Activated CD8-positive, alpha-beta T cell treated with anti-CD3 and anti-CD28 coated beads for 36 hours (primary cell): ENCODE measurements at places on chromosomes 1 and 21. TPM values are rescaled to one million over a fixed set of nuclear protein-coding genes. Genes with fewer than 3 reads are reported as not detected.

Gene PIGC
- total RNA-seq, result 17.8 TPM

Gene RAD54L
- total RNA-seq, result 64.6 TPM

Gene RGS21
- not detected for total RNA-seq

Gene C1orf115
- 0.13 TPM for total RNA-seq

Gene GCLM
- total RNA-seq, result 25.3 TPM

Gene ZSWIM5
- 0.70 TPM for total RNA-seq

Gene IQCC
- 4.2 TPM for total RNA-seq

Gene PDPN
- not detected for total RNA-seq

Gene CD160
- total RNA-seq, result 16.9 TPM

Gene HENMT1
- total RNA-seq, result 27.1 TPM

DNA sequence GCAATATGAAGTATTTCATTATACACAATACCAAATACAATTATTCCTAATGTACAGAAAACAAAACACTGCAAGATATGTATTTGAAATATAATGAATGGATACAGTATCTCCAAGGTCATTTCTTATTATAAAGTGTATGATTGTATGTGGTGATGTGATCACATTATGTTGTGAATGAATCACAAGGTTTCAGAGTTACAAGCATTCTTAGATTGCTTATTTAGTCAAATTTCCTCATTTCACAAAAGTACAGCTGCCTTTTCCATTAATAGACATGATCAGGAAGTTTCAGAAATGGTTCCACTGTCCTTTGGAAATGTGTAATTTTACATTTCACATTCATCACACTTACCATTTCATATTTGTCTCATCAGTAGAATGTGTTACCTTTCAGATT, 28.3 kb upstream of the NEK7 start:
- DNase-seq, result no peak

DNA sequence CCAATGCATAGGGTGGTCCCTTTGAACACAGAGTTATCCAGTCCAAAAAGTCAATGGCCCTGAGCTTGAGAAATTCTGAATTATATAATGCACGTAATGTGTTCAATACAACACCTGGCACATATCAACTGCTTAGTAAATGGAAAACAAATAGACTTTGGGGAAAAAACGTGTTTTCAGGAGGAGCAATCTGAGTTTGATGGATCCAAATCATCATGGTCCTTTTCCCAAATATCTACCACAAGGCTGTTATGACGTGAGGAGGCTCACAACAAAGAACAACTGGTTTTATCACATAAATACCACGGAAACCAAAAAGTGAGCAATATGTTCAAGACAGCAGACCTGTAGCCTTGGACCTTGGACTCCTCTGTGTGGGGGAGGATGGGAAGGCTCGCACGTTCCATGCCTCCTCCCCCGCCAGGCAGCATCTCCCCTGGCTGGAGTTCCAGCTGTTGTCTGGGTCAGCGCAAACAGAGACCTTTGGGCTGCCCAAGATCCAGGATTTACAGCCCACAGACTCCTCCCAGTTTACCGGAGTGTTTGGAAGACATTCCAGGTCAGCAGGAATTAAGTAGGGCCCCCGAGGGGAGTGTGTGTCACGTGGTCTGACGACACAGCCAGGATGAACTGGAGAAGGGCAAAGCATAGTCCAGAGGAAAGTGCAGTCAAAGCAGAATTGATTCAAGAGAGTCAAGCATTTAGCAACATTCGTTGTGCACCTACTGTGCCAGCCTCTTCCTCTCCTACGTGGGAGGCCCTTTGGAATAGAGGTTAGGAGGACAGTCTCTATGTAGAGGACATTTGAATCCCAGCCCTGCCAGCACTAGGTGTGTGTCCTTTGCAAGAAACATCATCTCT, 32.2 kb upstream of the MED18 start:
- DNase-seq, result no peak

DNA sequence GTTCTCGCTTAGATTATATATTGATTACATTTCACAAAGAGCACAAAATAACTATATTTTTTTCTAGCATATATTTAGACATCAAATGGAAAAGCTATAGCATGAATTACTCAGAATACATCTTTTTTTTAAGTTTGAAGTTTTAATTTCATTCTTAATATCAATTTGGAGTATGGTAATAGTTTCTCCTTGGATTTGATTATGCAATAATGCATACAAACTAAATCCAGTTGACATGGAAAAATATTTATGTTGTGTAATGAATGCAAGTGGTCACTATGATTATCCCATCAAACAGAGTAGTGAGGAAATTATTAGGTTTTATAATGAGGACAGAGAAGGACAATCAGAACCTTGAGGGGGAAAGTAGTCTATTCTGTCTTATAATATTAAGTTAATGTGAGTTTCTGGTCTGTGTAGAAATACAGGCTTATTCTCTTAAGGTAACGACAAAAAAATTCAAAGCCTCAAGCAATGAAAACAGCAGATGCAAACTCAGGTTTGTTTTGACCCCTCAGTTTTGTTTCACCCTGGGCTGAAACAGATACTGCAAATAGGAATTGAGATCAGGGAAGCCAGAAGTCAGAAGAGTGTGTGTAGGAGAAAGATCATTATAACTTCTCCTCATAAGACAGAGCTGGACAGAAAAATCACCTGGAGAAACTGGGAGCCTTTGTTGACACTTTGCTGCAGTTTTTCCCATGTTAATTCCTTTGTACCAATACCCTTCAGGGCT, 23.7 kb downstream of the LRRC8B start:
- no peak for DNase-seq

- no peak for DNase-seq
Measured at GRCh38 chr1:55554611-55555010, 339.4 kb upstream of the USP24 start.

- peak; percentile 20 for DNase-seq
Measured at GRCh38 chr1:37574834-37575480, 18.2 kb downstream of the DNALI1 start.

DNA sequence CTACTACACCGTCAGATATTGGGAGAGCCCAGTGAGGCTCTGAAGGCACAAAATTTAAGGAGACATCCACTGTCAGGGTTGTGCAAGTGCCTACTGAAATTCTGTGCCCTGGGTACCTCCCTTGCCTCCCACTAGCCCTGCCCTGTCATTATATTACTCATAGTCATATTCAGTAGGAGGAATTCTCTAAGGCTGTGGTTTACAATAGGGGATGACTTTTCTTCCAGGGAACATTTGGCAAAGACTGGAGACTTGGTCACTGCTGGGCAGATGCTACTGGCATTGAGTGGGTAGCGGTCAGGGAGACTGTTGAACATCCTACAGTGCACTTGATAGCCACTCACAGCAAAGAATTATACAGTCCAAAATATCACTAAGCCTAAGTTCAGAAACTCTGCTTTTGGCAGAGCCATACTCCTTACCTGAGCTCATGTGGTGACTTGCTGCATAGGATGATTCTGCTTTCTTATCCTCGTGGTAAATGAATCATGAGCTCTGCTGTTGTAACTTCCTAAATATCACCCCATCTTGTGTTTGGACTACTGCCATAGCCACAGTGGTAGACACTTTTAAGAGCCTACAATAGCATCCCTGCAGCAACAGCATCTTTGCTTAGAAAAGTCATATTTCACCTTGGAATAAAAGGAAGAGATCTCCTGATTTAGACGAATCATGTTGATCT, 563.4 kb upstream of the PLXNA2 start:
- no peak for DNase-seq

- DNase-seq, result no peak
Measured at GRCh38 chr21:42495765-42496119, 282 bp downstream of the RSPH1 start.

DNA sequence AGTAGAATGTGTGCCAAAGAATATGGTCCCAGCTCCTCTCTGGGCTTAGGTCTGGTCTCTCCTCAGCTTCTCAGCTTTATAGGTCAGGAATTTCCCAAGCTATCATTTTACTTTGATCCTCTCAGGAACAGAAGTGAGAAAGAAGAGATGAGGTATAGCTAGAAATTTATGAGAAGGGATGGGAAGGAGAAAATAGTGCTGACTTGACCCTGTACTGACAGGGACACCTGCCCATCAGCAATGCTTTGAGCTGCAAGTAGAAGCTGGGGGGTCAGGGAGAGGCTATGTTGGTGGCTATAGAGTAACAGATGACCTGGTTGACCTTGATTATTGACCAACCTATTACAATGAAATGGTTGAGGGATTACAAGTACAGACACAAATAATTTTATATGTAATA, 75.0 kb downstream of the XCL2 start:
- DNase-seq, result no peak

DNA sequence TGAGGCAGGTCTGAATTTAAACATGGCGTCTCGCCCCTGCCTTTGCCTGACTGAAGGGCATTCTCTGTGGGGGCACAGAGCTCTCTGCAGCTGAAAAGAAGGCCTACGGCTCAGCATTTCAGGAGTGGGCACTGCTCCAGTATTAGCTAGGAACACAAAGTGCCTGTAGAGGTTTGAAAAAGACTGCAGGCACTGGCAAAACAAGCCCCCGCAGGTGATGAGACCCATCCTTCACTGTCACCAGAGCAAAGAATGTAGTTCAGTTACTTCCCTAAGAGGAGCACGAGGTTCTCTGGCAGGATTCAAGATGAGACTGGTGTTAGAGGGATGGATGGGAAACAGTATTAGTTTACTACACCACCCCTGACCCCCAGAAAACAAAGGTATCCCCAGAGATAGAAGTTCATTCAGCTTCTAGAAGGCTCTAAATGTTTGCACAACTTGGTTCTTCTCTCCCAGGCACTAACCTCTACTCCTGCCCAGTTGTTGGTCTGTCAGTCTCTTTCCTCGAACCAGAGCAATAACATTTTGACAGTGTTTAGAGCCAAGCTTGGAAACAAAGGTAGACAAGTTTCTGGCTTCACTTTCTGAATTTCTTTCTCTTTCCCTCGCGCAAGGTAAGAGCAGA, 101.9 kb upstream of the KCNE2 start:
- no peak for DNase-seq

DNA sequence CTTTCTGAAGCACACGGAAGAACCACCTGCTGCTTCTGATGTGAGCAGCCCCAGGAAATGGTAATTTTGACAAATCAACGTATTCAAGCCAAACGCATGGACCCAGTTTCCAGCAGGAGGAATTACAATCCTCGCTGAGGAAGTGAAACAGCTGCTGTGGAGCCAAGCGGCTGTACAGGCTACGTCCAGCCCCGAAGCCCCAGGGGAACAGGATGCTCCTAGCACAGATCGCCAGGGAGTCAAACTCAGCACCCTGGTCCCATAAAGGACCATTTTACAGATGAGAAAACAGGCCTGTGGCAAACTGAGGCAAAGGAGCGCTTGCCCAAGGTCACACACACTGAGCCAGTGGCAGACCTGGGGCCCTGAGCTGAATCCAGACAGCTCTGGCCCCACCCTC, 108.0 kb downstream of the PTPRU start:
- no peak for DNase-seq

DNA sequence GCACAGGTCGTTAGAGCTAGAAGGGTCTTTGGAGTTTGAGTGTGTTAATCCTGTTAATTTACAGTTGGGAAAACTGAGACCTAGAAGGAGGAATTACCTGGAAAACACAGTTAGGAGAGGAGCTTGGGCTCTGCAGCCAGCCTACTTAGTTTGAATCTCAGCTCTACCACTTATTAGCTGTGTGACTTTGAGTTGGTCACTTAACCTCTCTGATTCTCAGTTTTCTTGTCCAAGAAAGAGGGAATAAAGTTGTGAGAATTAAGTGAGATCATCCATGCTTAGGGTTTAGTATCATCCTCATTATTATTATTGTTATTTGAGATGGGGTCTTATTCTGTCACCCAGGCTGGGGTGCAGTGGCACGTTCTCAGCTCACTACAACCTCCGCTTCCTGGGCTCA, 5.4 kb upstream of the HTR1D start:
- DNase-seq, result no peak

GRCh38 chr21:46005481-46005881, 23.9 kb downstream of the COL6A1 start:
- no peak for DNase-seq

- DNase-seq, result no peak
Measured at GRCh38 chr1:62922006-62922405, 138.1 kb downstream of the ATG4C start.

- no peak for DNase-seq
Measured at GRCh38 chr21:26368591-26369320, 198.2 kb upstream of the APP start.
